CD4-positive, alpha-beta T cell (primary cell): ENCODE measurements at places on chromosomes 2 and 18.

DNA sequence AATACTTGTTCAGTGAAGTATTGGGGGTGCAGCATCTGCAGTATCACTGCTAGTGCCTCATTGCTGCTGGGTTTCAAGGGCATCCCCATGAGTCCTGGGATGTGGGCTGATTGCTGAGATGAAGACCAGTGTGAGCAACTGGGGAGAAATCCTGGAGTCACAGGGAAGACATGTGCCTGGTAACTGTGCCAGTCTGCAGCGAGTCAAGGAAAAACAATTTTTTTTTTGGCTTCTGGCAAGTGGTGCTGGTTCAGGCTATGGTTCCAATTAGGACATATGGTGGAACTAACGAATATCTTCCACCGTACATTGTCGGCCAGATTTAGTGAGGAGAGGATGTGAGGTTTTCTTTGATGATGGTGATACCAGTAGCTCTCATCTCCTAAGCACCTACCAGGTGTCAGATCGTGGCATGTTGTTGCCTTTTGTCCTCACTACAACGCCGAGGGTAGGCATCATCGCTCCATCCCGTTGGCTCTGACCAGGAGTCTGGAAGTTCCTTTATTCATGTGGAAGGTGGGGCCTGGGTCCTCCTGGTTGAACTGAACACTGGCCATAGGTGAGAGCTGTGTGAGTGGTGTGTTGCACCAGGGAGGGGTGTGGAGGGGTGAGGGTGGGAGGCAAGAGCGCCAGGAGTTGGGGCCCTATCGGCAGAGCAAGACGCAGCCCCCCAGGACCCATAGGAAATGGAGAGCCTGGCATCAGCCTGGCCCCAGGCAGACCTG lies 118.0 kb upstream of the HS6ST1 start:
- no peak for DNase-seq

GRCh38 chr18:32195881-32196815 lies 6.3 kb downstream of the MEP1B start:
- no peak for DNase-seq

GRCh38 chr2:197673106-197673505 lies 2.3 kb downstream of the RFTN2 start:
- DNase-seq: no peak

DNA sequence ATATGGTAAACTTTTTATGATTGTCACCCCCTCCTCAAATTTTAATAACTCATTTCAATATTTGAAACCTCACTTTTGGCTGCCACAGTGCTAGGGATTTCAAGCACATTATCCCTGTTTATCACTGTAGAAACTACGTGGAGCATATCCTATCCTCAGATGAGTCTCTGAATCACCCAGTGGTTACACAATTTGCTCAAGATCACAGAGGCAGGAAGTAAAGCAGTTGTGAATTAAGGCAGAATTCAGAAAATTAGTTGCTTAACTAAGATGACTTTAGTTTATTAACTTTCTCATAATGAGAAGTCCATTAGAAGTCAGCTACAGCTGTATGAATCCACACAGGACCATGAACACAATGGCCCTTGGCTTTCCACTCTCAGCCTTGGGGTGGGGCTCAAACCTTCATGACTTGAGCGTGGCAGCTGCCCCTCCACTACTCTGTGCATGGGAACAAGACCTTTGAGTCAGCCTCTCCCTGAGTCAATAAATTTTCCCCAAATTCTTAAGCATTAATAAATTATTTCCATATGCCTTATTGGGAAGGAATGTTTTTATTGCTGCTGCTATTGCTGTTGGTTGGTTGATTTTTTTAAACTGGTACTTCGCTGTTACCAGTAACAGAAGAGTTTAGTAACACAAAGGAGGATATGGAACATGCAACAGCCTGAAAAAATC lies 369.0 kb downstream of the CBLN2 start:
- no peak for DNase-seq

DNA sequence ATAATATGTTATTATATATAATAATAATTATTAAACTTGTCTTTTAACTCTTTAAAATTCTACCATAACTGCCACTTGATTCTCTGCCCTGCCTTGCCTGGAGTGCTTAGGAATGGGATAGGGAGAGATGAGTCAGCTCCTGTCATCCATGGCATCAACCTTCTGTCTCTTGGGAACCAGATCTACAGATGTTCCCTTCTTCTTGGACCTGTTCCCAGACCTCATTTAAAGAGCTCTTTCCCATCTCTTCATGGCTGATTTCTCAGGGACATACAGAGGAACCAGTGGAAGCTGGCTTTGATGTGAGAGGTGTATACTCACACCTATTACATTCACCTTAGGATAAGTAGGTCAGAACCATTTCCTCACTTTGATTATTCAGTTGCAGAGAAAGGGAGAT lies 155.3 kb upstream of the MYO3B start:
- no peak for DNase-seq

- DNase-seq: no peak
Observed at GRCh38 chr18:63562284-63562683, 20.1 kb downstream of the SERPINB12 start.

DNA sequence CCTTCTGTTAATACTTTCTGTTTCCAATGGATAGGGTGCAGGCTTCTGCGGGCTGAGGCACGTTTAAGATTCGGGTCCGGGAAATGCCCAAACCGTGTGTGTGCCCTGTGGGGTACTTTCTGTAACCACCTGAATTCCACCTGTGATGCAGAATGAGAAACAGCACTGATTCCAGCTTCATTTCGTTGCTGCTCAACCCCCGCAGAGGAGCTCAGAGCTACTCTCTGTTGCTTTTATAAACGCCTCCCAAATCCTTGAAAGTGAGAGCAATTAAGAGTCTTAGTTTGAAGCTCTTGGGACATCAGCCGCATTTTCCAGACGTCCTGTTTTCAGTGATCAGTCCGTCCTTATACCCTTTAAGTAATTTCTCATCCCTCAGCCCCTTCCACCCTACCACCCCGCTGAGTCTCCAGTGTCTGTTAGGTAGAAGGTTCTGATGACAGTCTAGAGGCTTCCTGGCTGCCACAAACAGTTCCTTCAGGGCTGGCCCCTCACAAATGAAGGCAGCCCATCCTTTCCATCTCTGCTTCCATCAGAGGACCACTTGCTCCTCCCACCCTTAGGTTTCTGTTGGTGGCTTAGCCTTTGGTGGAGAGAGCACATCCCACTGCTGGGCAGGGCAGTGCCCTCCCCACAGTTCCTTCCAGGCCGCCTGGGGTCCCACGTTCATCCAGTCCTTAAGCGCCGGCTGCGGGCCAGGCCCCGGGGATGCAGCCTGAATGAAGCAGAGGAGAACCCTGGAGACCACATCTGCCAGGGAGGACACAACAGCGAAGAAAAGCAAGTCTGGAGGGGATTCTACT lies 230.1 kb downstream of the SEPTIN10 start:
- no peak for DNase-seq

GRCh38 chr2:47336259-47337238 lies 66.4 kb upstream of the MSH2 start:
- DNase-seq: no peak

- no peak for DNase-seq
Observed at GRCh38 chr2:238697193-238698071, 150.5 kb upstream of the TWIST2 start.

GRCh38 chr2:198219292-198219691 lies 414.9 kb downstream of the PLCL1 start:
- no peak for DNase-seq

DNA sequence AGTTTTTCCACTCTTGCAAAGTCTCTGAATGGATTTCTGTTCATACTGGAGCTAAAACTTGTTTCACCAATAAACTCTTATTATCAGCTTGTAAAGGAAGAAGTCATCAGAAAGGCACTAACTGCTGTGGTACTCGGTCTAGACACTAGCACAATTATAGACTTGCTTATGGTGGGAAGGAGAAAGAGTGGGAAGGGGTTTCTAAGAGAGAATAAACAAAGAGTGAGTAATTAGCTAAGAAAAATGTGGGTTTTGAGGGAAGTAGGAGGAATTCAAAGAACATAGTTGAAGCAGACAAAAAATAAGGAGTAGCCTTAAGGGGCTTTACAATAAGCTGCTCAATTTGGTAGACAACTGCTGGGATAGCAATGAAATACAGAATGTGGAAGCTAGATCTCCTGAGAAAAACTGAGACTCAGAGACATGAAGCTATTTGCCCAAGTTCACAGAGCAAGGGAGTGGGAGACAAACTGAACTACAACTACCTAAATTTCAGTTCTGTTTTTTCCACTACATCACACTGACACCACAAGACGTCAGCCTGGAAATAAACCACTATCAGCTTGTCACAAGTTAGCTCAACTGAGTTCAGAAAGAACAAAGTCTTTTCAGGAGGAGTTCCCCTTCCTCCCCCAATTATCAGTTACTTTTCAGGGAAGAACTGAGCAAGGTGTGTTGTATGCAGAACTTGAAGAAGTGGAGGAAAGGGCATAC lies 59.7 kb downstream of the MAP4K3 start:
- no peak for DNase-seq

GRCh38 chr2:217806482-217806765 lies 196.4 kb downstream of the TNS1 start:
- DNase-seq: no peak

DNA sequence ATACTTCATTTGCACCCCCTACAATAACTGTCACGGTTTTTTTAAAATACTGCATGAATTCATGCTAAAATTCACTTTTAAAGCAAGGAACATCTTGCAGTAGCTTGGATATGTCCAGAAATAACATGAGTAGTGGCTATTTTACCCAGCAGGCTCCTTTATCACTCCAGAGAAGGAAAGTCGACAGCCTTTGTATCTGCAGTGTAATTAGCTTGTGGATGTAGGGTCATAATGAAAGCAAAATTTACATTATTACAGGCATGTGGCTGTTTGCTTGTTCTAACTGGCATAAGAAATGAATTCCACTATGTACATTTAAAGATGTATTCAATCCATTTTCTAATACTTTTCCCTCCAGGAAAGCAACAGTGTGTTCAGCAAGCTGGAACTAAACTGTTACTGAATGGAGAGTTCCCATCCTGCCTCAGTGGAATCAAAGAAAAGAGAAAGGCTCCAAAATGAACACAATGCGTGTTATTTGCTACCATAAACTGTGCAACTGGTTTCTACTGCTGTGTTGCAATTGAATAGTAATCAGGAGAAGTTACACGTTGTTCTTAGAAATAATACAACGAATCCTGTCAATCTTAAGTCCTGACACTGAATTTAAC lies 321.2 kb upstream of the VRK2 start:
- no peak for DNase-seq

DNA sequence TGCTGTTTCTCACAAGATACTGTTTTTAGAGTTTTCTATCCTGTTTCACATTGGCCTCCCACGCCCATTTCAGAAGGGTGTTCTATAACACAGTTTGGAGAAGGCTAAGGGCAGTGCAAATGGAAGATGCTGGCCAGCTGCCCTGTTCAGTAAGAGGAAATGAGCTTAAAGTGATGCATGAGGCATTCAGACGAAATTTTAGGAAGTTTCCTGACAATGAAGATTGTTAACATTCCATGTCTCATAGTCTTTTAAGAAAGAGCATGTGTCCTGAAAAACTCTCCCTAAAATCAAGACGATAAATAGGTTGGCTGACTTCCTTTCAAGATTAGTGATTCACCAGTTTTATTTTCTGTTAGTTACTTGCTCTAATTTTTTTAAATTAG lies 484.2 kb upstream of the NRP2 start:
- DNase-seq: no peak

DNA sequence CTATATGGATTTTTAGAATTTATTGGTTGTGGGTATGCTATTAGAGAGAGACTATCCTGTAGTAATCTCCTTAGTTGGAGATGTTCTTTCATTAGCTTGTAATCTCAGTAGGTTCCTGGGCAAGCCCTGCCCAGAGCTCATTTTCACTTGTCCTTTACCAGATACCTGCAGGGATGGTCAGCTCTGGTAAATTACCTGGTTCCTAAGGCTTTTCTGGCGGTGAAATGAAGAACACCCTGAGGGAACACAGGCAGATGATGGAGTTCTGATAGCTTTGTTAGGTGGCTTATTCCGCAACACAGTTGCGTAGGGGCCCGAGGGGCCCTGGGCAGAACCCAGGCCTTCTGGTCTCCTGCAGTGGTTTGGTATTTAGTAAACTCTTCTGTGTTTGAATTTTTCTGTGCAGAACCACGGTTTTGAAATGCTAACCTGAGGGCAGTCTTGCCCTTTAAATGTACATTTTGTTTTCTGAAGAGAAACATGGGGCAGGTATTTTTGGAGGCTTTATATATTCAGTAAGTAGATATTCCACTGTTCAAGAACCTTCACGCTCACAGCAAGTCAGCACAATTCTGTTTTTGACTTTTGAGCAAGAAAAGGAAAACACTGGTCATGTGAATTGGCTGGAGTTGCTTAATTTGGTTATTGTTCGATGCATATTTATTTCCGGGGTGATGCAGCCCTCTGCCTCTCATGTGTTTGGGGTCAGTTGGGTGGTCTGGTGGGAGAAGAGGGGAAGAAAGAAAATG lies 22.4 kb downstream of the ZNF532 start:
- no peak for DNase-seq

GRCh38 chr2:54803783-54804751 lies 80.6 kb downstream of the EML6 start:
- DNase-seq: no peak

GRCh38 chr2:70133491-70134322 lies 46.4 kb downstream of the PCBP1 start:
- DNase-seq: peak; percentile 55

DNA sequence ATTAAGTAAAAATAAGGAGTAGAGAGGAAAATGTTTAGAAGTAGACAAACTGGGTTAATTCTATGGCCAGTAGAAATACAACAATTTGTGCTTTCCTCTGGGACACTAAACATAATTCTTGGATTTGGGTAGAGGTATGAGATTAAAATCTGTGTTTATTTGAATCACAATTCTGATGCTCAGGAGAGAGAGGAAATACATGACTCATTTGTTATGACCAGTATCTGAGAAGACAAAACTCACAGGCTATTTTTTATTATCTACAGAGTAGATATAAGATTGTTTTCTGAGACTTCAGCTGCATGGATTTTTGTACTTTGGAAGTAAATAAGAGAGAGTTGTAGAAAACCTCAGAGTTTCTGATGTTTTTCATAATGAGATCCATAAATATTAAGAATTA lies 315.7 kb upstream of the CWC22 start:
- no peak for DNase-seq

DNA sequence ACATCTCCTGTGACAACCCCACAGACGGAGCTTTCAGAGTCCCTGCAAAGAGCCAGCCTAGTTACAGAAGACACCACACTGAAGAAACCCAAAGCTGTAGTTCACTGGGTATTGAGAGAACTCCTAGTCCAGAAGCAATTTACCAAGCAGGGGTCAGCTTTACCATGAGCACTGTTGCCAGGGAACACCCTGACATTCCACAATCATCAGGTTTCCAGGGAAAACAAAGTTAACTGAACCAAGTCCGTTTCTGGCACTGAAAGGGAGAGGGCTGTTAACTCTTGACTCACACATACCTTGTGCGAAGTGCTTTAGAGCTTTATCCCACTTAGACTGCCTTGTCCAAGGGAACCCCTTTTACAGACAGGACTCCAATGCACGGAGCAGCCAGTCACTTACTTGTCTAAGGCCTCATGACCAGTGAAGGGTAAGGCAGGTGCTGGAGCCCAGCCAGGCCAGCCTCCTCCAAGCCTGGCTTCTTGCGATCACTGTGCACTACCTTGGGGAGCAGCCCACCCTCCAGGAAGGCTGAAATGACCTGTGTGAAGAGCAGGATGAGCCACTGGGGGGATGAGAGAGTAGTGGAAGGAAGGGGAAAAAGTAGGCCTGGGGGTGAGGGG lies 53.9 kb downstream of the REEP1 start:
- DNase-seq: no peak

GRCh38 chr2:42652086-42652485 lies 83.7 kb downstream of the MTA3 start:
- peak; percentile 46 for DNase-seq

GRCh38 chr2:84697895-84698294 lies 181.6 kb downstream of the DNAH6 start:
- DNase-seq: no peak

GRCh38 chr2:179037807-179038206 lies 12.1 kb downstream of the CCDC141 start:
- no peak for DNase-seq
